ENCODE measurements at places on chromosomes 13 and 19.

GRCh38 chr13:40376867-40377535 lies 289.4 kb downstream of the FOXO1 start:
- no peak for DNase-seq

- peak; percentile 32 for DNase-seq
Observed at GRCh38 chr19:54517483-54517882, 14.9 kb downstream of the LAIR2 start.

DNA sequence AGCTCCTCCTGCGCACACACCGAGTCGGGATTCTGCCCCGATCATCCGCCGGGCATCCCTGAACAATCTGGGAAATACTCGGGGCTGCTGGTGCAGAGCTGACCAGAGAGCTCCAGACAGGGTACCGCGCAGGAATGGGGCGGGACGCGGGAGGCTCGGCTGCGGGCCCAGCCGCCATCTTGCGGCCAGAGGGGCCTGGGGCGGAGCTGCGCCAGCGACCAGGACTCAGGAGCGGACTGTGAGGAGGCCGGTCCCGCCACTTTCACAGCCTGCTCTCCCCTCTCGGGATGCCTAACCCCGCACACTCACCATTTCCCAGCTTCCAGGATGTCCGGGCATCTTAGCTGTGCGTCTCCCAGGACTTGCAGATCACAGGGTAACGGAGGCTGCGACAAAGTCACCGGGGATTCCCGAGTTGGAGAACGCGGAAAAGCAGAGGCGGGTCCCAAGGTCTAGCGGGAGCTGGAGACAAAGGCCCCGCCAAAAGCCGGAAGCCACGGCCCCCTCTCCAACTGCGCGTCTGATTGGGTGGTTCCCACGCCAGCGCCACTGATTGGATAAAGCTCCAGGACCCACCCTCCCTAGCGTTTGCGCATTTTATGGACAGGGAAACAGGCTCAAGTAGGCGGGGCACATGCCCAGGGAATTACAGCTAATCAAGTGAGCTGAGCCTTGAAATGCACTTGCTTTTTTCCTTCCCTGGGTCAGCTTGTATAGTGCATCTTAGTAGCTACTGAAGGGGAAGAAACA lies 15.8 kb upstream of the ZNF43 start:
- DNase-seq = peak; percentile 81

- no peak for DNase-seq
Observed at GRCh38 chr13:106156468-106156867, 379.0 kb downstream of the EFNB2 start.

DNA sequence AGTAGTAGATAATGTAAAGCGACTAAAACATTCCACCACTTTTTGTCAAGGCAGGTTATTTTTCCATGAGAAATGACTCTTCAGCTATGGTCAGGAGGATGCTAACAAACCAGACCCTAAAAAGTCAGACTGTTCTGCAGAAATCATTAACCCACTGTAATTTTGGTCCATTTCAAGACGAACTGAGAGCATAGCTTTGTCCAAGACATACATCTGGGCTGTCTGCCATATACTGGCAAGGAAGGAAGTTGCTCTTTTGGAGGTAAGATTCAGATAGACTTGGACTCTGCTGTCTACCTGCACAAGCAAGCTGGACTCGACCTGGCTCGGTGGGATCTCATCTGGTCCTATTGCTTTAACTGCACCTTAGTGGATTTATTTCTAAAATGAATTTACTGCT lies 207.8 kb downstream of the POSTN start:
- no peak for DNase-seq
